ENCODE measurements at places on chromosomes 16 and 17. TPM values are rescaled to one million over a fixed set of nuclear protein-coding genes. Genes with fewer than 3 reads are reported as not detected.
A peak's percentile ranks its signal among the peaks of the same experiment; 100 is the strongest.

DNA sequence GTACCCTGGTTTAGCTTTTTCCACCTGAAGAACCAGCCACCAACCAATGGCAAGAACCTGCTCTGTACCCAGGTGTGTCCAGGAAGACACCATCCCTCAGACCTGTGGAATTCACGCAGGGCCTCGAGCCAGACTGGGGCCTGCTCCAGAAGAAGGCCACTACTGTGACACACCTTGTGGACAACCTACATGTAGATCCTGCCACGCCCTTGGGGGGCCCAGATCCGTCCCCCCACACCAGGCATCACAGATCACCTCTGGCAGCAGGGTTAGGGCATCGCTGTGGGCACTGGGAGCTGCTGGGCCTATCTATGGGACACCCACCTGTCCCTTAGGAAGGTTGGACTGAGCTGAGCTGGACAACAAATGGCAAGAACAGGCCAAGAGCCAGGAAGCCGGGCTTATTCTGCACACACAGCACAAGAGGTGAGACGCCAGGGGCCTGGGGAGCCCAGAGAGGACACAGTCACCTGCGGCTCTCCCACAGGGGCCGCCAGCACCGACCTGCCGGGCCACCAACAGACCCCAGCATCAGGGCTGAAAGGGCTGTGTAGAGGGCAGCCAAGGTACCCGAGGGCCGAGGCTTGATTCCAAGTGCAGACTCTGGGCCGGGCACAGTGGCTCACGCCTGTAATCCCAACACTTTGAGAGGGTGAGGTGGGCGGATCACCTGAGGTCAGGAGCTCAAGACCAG, 7.7 kb downstream of the FAAP100 start:
- no peaks in the 10 kb centered on the region for H3K36me3 ChIP-seq
- no peak overlapping the region for H3K27ac ChIP-seq
- DNase-seq: no peak
- no peaks in the 10 kb centered on the region for H3K27me3 ChIP-seq
- no peak overlapping the region for H3K4me3 ChIP-seq

GRCh38 chr17:82608816-82609215, 39.4 kb downstream of the WDR45B start:
- H3K4me3 ChIP-seq: no peak overlapping the region
- no peaks in the 10 kb centered on the region for H3K4me1 ChIP-seq
- H3K27ac ChIP-seq: no peak overlapping the region
- no peaks in the 10 kb centered on the region for H3K27me3 ChIP-seq
- DNase-seq: no peak

DNA sequence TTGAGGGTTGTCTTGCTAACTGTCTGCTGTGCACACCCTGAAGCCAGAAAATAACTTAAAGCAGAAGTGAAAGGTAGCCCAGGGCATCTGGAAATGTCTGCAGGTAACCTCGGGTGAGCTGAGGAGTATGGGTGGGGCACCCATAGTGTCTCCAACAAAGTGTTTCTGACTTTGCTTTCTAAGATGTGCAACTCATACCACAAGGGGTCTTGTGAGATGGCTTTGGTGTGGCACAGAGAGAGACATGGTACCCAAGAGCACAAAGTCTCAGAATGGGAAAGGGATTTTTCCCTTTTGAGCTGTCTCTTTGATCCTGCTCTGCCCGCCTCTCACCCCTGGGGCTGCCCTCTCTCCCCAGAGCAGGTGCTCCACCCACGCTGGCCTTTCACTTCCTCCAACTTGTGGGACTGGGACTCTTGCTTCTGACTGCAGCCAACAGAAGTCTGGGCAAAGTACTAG, 6.9 kb downstream of the CHD9 start:
- H3K27me3 ChIP-seq: no peaks in the 10 kb centered on the region
- H3K27ac ChIP-seq: no peak overlapping the region
- H3K4me1 ChIP-seq: no peaks in the 10 kb centered on the region
- no peak overlapping the region for H3K4me3 ChIP-seq

DNA sequence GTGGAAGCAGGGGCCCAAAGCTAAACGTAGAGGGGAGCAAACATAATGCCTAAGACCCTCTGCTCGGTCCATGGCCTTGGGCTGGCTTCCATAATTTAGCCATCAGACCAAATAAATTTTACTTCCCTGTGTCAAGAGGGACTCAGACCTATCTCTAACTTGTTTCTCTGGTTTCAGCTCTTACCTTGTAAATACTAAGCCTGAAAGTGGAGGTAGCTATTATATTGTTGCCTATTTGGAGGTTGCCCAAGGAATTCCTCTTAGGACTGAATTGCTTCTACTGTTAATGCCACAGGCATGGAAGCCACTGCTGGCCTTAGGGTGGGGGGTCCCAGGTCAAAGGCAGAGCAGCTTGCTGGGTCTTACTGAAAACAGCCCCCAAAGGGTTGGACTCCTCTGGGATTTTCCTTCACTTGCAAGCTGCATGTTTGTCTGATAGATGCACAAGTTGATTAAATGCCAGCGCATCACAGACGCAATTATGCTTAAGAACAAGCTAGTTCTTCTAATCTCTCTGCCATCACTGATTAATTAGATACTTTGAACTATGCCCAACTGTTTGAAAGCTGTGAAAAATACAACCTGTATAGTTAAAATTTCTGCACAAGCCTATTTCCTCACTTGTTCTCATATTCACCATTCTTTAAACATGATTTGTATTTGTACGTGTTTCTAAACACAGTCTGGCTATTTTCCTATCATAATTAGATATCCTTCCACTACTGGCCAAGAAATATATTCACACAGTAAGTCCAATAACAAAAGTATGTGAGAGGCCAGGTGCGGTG, 67.9 kb upstream of the HAS3 start:
- no peaks in the 10 kb centered on the region for H3K27me3 ChIP-seq
- peaks cover 6% of the 10 kb centered on the region for H3K36me3 ChIP-seq
- DNase-seq: no peak
- no peaks in the 10 kb centered on the region for H3K4me1 ChIP-seq
- no peak overlapping the region for H3K4me3 ChIP-seq

DNA sequence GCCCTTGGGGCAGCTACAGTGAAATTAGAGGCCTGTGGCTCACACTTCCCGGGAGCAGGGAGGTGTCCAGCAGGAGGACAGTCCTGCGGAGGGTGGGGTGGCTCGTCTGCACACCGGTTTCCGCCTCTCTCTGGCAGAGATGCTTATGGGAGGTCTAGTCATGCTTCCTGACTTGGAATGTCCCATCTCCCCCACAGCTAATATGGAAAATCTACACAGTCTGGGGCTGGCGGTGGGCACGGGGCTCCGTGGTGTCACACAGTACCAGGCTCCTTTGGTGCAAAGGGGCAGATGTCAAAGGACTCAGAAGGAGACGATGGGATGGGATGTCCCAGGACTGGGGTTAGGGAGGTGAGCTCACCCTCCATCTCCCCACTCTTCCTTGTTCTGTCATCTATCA, 44.1 kb upstream of the DOC2B start:
- H3K4me3 ChIP-seq: no peak overlapping the region
- peak; percentile 57 for DNase-seq
- H3K27me3 ChIP-seq: no peaks in the 10 kb centered on the region
- no peak overlapping the region for H3K27ac ChIP-seq
- H3K36me3 ChIP-seq: no peaks in the 10 kb centered on the region

DNA sequence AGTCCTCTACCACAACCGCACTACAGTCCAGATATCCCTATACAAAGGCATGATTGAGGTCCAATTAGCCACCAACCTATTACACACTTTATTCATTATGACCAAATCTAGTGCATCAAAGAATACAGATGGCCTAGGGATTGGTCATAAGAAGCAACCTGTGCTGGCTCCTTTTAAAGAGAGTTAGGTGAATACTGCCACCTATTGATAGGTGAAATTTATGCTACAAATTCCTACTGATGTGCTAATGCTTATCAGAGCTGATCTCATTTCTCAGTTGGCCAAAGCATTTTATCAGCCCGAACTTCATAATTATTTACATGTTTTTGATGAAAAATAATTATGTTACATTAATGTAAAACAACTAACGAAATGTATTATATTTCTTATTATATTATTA, 166.3 kb downstream of the ANKFN1 start:
- H3K27ac ChIP-seq: no peak overlapping the region
- H3K36me3 ChIP-seq: no peaks in the 10 kb centered on the region
- no peak overlapping the region for H3K4me3 ChIP-seq

- H3K27ac ChIP-seq: no peak overlapping the region
- H3K4me1 ChIP-seq: no peaks in the 10 kb centered on the region
- no peak overlapping the region for H3K4me3 ChIP-seq
- DNase-seq: no peak
- H3K36me3 ChIP-seq: no peaks in the 10 kb centered on the region
Observed at GRCh38 chr17:46092991-46093390, 93.9 kb downstream of the STH start.

- no peak overlapping the region for H3K4me3 ChIP-seq
- H3K27ac ChIP-seq: no peak overlapping the region
- no peaks in the 10 kb centered on the region for H3K36me3 ChIP-seq
Observed at GRCh38 chr16:82917886-82918595, 291.3 kb downstream of the CDH13 start.

- H3K4me3 ChIP-seq: no peak overlapping the region
- no peaks in the 10 kb centered on the region for H3K36me3 ChIP-seq
Observed at GRCh38 chr17:50626037-50626574, 8.6 kb upstream of the ABCC3 start.

GRCh38 chr16:86222547-86222946, 287.8 kb upstream of the FOXF1 start:
- H3K27me3 ChIP-seq: no peaks in the 10 kb centered on the region
- DNase-seq: peak; percentile 26
- no peaks in the 10 kb centered on the region for H3K4me1 ChIP-seq
- H3K4me3 ChIP-seq: no peak overlapping the region
- no peak overlapping the region for H3K27ac ChIP-seq
- no peaks in the 10 kb centered on the region for H3K36me3 ChIP-seq

DNA sequence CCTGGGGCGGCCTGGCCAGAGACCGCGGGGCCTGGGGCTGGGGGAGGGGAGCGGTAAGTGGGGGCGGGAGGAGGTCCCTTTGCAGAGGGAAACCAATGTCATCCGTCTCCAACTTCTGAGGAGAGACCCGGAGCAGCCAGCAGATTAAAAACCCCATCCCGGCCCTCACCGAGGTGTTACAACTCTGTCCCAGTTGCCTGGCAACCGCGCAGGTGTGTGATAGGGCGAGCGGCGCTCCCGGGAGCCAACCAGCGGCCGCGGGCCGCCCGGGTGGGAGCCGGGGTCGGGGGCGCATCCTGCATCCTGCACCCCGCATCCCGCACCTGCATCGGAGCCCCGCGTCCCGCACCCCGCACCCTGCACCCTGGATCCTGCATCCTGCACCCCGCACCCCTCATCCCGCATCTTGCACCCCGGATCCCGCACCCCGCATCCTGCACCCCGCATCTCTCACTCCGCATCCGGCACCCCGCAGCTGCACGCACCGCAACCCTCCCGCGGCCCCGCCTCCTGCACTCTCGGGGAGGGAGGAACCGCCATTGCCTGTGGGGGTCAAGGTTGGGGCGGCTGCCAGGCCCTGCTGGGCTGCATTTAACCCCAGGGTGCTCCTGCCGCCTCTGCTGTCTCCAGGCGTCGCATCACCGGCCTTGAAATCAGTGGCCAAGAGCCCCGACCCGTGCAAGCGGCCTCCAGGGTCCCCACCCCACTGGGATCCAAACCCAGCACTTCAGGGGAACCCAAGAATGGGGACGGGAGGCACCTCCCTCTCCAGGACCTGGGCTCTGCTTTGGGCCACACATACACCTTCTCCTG, 47.3 kb downstream of the RTN4RL1 start:
- H3K27ac ChIP-seq: no peak overlapping the region
- H3K4me1 ChIP-seq: no peaks in the 10 kb centered on the region
- H3K4me3 ChIP-seq: no peak overlapping the region
- no peaks in the 10 kb centered on the region for H3K27me3 ChIP-seq
- H3K36me3 ChIP-seq: no peaks in the 10 kb centered on the region

DNA sequence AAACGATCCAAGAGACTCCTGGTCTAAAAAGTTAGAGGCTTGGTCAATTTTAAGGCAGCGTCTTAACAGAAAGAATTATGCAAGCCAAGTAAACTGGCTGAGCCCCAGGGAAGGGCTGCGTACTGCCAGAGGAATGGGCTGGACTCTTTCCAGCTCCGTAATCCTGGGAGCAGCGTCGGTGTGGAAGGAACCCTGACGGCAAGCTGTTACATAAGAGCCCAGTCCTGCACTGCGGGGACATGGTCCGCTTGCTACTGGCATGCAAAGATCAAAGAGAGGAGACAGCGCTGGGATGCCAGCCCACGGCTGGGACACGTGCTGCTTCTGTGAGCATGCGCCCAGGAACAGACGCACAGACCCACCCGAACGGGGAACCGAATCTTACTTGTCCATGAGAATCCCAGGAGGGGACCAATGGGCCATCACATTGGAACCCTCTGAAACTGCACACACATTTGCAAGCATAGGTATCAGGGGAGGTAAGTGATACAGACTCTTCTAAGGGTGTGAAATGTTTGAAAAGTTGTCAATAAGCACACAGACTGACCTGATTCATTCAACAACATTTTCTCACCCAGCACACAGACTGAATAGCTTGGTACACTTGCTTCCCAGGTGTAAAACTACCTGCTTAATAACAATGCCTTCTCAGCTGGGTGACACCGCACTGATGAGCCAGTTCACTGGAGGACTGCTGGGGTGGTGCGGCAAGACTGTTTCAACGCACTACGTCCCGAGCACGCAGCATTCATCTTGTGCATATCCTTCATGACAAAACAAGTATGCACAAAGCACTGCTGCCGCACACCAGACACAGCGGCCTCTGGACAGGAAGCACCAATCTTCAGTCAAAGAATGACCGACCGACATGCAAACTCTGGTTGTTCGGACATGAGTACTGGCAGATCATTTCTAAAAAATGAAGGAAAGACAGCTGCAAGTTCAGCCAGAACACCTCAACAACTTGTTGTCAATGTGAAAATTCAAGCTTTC, 94.9 kb downstream of the ANKRD11 start:
- H3K36me3 ChIP-seq: no peaks in the 10 kb centered on the region
- H3K4me1 ChIP-seq: no peaks in the 10 kb centered on the region
- H3K27me3 ChIP-seq: no peaks in the 10 kb centered on the region
- DNase-seq: peak; percentile 91
- H3K4me3 ChIP-seq: no peak overlapping the region

DNA sequence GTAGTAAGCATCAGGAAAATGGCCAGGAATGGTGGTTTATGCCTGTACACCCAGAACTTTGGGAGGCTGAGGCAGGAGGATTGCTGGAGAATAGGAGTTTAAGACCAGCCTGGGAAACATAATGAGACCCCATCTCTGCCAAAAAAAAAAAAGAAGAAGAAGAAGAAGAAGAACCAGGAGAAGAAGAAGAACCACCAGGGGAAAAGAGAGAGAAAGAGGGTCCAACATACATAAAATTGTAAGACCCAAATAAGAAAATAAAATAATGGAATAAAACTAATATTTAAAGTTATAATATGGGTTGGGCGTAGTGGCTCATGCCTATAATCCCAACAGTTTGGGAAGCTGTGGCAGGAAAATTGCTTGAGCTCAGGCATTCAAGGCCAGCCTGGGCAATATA, 408.4 kb downstream of the ZFHX3 start:
- H3K27me3 ChIP-seq: no peaks in the 10 kb centered on the region
- no peak for DNase-seq

CETP gene
- 1.3 TPM for total RNA-seq

IL34 gene
- 14.2 TPM for total RNA-seq

SRL gene
- 2.3 TPM for total RNA-seq

RNF157 gene
- 2.0 TPM for total RNA-seq

SLC12A3 gene
- not detected for total RNA-seq

HOXB8 gene
- 1.0 TPM for total RNA-seq
